NCI-H1694 treated with DMSO at 0.1 percent for 48 hours (cell line): ENCODE measurements at places on chromosomes 11 and 22.

DNA sequence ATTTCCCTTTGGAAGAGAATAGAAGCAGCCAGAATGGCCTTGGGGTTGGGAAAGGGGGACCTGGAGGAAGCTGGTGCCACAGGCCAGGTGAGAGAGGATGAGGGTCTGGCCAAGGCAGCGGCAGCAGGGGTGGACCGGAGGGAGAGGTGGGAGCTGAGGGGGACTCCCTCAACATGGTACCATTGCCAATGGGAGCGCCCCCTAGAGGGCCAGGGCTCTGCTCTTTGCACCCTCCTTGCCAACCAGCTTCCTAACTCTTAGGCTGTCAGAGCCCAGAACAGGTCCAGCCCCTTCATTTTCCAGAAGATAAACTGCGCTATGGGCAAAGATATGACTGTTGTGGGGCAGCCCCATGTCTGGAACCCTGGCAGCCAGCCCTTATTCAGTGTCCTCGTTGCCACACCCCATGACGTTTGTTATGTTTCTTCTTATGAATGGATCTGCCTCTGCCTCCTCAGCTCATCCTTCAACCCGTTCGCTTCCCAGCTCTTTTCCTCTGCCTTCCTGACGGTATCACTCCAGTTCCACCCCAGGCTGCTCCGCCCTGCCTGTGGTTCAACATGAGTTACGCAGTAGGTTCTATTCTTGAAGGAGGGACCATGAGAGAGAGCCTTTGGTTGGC lies 185.2 kb downstream of the GRIK4 start:
- DNase-seq: no peak

- no peak for DNase-seq
These were observed 162.8 kb downstream of the NCAM1 start for GRCh38 chr11:113124006-113124405.

- no peak for DNase-seq
These were observed 9.7 kb downstream of the ASCL2 start for GRCh38 chr11:2260491-2261364.

- no peak for DNase-seq
These were observed 12.3 kb downstream of the TSPAN32 start for GRCh38 chr11:2314136-2314524.

- no peak for DNase-seq
These were observed 11.4 kb upstream of the MICAL3 start for GRCh38 chr22:18035751-18036150.

- DNase-seq: no peak
These were observed 30.5 kb downstream of the KCNQ1 start for GRCh38 chr11:2475136-2475918.

DNA sequence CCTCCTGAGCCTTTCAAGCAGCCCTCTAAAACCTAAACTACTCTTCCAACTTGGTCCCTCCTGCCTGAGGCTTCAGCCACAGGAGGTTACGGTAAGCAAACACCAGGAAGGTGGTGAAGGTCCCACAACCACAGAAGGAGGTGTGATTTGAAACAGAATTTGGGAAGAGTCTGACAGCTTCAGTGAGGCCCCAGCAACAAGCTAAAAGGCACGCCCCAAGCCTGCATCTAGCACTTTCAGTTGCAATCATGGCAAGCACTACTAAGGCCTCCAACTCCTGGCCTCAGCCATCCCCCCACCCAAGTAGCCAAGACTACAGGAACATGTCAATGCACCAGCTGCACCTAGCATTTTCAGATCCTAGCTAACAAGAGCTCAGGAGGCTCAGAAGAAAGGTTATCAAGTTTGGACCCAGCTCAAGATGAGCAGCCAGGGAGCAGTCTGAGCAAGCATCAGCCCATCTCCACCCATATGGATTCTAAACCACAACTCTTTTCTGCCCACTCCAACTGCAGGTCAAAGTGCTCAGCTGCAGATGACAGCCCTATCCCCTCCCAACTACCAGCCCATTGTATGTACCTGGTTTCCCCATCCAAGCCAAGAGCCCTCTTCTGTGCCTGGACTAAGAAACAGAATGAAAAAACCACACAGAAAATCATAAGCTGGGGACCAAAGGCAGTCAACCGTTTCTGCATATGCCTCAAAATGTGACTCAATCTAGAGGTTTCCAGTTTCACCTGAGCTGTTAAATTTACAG lies 10.4 kb upstream of the AHNAK start:
- no peak for DNase-seq

DNA sequence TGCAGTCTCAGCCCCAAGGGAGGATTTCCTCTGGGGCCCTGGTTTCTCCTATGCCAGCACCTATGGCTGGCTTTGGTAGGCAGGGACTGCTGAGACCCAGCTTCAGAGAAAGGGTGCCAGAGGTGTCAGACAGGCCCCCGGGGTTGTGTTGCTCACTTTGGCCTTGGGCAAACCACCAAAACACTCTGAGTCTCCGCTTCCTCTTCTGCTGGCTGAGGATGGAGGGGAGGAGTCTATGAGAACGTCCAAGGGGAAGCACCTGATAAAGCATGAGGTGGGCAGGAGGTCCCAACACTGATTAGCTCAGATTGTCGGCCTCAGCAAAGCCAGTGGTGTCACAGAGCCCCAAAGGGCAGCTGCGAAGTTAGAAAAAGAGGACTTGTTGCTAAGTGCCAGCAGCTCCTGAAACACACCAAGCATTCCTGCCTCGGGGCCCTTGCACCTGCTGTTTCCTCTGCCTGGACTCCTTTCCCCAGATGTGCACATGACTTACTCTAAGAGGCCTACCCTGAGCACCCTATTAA lies 10.5 kb downstream of the SMTNL1 start:
- DNase-seq: no peak

- DNase-seq: no peak
These were observed 1.1 kb downstream of the FEN1 start for GRCh38 chr11:61793829-61794204.

DNA sequence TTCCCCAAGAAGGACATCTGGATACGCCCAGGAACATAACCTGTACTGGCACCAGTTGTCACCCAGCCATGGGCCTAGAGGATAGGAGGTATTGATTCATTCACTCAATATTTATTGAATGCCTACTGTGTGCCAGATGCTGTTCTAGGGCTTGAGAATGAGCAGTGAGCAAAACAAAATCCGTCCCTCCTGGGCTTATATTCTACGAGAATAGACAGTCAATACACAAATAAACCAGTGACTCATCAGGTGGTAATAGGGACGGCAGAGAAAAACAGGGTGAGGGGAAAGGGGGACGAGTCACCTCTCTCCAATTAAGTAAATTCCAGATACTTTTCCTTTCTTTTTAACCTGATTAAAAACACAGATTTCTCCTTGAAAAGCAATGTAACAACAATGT lies 103.5 kb downstream of the MICAL2 start:
- no peak for DNase-seq

DNA sequence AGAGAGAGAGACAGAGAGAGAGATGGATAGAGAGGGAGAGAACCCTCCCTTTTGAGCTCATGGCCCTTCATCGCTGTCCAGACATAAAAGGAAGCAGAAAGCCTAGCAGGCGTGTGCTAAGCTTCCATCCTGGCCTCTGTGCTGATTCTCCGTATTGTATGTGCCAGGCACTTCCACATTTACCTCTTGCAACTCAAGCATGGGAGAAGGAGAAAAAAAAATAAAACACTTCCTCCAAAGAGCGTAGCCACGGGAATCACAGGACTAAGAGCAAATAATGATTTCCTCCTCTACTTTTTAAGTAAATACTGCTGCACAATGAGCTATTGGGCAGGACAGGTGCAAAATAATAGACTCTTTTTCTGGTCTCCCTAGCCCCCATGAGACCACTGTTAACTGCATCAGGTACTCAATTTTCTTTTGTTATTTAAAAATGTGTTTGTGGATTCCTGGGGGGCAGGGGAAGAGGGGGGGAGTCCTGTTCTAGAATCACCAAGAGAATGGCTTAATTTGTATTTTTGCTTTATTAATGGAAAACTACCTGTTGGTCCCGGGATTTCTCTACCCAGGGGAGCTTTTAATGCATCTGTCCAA lies 154.3 kb downstream of the NXPE2 start:
- DNase-seq: no peak

GRCh38 chr11:44955015-44955738 lies 4.5 kb upstream of the TP53I11 start:
- DNase-seq: no peak

GRCh38 chr11:122215244-122215992 lies 99.4 kb upstream of the BLID start:
- DNase-seq: no peak

DNA sequence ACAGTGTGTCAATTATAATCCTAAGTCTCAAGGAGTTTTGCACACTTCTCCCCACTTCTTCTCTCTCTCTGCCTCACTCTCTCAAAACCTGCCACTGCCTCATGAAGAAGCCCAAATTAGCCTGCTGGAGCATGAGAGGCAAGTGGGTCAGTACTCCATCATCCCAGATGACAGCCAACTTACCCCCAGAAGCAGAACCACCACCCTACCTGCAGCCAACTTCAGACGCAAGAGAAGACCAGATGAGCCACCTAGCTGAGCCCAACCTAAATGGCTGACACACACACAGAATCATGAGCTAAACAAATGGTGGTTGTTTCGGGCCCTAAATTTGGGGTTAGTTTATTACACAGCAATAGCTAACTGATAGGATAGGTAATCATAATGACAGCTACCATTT lies 61.2 kb downstream of the CD82 start:
- DNase-seq: no peak

DNA sequence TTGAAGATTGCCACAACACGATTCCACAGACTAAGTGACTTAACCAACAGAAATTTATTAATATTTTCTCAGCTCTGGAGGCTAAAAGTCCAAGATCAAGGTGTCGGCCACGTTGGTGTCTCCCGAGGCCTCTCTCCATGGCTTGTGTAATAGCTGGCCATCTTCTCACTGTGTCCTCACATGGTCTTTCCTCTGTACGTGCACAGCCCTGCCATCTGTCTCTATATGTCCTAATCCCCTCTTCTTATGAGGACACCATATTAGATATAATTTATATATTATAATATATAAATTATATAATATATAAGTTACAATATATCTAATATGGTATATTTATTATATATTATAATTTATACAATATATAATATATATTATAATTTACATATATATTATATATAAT lies 25.1 kb upstream of the SCGB1A1 start:
- no peak for DNase-seq

GRCh38 chr11:94449029-94449428 lies 44.6 kb downstream of the MRE11 start:
- DNase-seq: no peak

- no peak for DNase-seq
These were observed 625.9 kb upstream of the CADM1 start for GRCh38 chr11:116130122-116130521.

- no peak for DNase-seq
These were observed 94.9 kb downstream of the SCN3B start for GRCh38 chr11:123559523-123559955.

DNA sequence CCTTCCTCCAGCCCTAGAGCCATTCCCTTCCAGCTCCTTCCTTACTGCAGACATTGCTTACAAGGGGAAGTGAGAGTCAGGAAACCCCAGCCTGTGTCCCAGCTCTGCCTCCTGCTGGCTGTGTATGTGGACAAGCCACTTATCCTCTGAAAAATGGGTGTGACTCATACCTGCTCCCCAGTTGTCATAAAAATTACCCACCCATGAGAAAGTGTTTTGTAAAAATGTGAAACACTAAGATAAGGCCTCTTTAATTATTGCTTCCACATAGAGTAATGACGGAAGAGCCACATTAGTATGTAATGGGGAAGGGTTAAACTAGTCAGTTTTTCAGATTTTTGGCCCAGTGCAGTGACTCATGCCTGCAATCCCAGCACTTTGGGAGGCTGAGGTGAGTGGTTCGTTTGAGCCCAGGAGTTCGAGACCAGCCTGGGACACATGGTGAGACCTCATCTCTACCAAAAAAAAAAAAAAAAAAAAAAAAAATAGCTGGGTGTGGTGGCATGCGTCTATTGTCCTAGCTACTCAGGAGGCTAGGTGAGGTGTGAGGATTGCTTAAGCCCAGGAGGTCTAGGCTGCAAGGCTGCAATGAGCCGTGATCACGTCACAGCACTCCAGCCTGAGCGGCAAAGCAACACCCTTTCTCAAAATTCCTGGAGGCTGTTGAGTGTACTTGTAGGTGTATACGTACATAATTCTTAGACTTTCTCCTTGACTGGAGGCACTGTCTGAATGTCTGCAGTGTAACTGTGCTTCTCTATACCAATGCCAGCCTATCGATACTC lies 84.9 kb downstream of the CTTN start:
- peak; percentile 46 for DNase-seq

DNA sequence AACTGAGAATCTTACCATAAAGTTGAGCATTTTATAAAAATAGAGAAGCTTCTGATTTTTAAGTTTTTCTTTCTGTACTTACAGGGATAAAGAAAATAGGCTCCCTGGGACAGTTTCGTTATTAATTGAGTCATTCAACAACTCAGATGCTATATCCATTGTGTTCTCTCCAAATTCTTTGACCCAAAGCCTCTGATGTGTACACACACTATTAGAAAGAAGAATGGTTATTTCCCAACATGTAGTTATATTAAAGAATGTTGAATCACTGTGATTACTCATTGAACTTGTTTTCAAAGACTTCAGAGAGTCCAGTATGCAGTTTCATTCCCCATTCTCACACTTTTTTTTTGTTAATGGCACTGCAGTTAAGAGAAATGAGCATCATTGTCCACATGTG lies 734.3 kb upstream of the ARHGAP42 start:
- DNase-seq: no peak

DNA sequence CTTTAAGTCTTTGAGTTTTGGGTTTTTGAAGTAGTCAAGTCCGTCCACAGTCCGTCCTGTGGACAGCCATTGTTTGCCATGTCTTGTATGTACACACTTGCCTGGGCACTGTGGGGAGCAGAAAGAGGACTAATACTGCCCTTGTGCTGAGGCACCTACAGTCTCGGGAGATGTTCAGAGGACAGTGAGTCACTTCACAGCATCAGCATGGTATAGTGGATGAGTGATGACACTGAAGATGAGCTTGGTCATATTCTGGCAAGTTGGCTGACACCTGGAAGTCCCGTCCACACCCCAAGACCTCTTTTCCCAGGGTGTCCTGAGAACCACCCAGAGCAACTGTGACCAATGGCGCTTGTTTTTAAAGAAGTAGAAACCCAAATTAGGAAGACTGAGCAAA lies 29.2 kb downstream of the NF2 start:
- DNase-seq: no peak

- no peak for DNase-seq
These were observed 242.3 kb downstream of the SWAP70 start for GRCh38 chr11:9905960-9906791.

- no peak for DNase-seq
These were observed 317.8 kb downstream of the NTM start for GRCh38 chr11:131688048-131688693.

GRCh38 chr11:69662806-69663205 lies 12.3 kb downstream of the LTO1 start:
- DNase-seq: no peak

- DNase-seq: no peak
These were observed 68.2 kb upstream of the BMAL1 start for GRCh38 chr11:13209379-13209778.

GRCh38 chr11:60194511-60194910 lies 11.6 kb upstream of the MS4A6A start:
- DNase-seq: no peak

- DNase-seq: no peak
These were observed 264.9 kb downstream of the BRD1 start for GRCh38 chr22:49562685-49563249.
